Central memory CD8-positive, alpha-beta T cell (primary cell): ENCODE measurements at places on chromosomes 16 and 17.

- no peak for DNase-seq
Measured at GRCh38 chr17:32525122-32525521, 38.3 kb downstream of the CDK5R1 start.

- no peak for DNase-seq
Measured at GRCh38 chr17:44786551-44787081, 27.8 kb downstream of the ADAM11 start.

DNA sequence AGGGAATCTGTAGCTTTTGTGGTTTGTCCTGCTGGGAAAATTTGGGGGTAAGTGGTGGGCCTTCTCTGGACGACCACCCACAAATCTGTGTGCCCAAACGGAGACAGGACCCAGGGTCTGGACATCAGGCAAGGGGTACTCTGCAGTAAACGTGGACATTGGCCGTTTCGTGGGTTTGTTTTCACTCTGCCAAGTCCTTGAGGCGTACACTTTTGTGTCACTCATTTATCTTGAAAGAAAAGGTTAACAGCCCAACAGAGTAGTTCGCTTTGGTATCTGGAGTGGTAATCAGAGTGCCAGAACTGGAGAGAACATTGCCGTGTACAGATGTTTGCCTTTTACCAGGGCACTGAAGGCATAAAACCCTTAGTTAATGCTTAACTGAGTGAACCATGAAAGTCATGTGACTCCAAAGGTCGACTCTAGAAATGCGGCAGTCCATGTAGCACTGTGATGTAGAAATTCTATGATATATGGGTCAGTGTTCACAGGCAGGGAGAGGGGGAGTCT lies 15.4 kb downstream of the NAA60 start:
- no peak for DNase-seq

DNA sequence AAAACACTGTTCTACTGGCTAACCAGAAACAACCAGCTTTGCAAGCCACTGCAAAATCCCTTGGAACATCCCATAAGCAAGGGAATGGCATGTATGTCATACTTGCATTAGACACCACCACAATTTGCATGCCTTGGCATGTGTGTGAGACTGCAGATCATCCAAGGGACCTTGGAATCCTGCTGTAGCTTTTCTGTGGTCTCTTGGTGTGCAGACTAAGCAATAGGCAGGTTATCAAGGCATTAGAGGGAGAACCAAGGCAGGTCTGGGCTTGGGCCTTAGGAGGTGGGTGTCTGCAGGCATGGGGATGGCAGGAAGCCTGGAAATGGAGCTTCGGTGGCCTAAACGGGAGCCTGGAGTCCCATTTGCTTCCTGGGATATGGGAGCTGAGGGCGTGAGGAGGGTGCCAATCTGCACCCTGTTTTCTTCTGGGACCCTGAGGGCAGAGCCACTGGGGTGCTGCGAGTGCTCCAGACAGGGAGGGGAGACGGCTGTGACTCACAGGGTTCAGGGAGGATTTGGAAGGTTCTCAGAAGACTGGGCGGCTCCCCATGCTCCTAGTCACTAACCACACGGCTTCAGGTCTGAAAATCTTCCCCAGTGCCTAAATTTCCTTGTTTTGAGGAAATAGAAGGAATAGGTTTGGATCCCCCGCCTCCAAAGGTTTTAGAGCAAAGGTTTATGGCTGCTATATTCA lies 36.6 kb downstream of the FAM20A start:
- no peak for DNase-seq

- DNase-seq = no peak
Measured at GRCh38 chr17:51189628-51190027, 23.4 kb downstream of the NME2 start.

- no peak for DNase-seq
Measured at GRCh38 chr17:75557075-75557851, 30.3 kb upstream of the MYO15B start.

GRCh38 chr16:68737046-68737729 lies at the start of gene CDH1:
Gene CDH1, plus strand, starts transcription at chr16:68737292. Its CDS starts 124 bp downstream, at chr16:68737416.
- peak; percentile 16 for DNase-seq

DNA sequence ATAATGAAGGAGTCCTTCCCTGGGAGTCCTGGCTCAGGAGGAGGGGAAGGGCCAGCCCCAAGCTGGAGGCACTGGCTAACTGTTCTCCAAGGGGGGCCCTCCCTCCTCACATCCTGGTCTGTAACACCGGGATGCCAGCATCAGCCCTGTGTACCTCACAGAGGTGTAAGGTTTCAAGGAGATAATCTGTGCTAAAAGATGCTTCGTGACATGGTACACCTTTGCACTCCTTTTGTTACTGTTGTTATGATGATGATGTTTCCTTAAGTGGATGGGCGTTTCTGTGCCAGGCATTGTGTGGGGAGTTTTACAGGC lies 236.7 kb upstream of the TNRC6C start:
- no peak for DNase-seq

DNA sequence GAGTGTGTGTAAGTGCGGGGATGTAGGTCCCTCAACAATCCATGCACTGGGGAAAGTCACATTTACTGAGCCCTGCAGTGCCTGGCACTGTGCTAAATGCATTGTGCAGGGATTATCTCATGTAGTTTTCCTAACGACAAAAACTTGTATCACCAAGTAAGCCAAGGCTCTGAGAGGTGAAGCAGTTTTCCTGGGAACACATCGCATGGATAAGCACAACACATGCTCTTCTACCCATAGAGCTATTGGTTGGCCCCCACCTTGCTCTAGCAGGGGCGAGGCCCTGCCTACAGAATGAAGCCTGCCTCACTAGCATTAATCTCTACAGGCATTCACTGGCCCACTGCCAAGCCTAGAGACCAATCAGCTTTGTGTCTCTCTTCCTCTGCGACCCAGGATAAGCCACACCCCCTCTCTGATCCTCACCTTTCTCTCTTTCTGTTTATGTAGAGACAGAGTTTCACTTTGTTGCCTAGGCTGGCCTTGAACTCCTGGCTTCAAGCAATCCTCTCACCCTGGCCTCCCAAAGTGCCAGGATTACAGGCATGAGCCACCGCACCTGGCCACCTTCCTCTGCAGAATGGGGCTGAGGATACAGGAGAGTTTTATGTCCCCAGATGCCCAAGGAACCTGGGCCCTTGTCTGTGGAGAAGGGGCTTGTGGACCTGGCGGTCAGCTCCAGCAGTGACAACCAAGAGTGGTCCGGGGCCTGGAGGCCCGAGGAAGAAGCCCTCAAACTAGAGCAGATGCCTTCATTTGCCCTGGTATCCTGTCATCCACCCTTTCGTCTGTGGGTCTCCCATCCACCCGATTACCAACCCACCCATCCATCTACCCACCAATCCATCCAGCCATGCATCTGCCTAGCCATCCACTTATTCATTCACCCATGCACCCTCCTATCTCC lies 12.8 kb downstream of the CDH16 start:
- DNase-seq = no peak

GRCh38 chr16:3475604-3476375 lies 19.5 kb downstream of the C16orf90 start:
- no peak for DNase-seq

DNA sequence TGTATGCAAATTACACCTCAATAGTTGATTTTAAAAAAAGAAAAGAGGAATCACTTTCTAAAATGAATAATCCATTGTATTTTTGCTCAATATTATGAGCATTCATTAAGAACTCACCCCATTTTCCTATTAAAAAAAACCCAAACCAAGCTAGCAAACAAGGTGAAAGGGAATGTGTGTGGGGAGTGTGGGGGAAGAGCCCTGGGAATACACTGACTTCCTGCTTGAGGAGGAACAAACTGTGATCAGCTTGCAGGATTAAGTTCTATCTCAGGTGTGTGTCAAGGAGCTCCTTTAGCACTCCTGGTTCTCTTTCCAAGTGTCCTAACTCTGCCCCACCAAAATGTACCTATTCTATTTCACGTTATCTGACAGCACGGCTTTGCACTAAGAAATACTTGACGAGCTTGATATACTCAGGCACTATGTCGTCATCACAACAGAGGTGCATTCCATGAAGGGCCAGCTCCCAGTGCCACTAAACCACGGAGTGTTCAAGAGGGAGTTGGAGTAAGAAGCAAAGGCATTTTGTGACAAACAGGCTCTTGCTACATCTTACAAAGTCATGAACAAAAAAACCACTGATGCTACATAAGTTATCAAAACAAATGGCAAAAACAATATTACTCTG lies 73.2 kb downstream of the MYH10 start:
- DNase-seq = no peak
